ENCODE measurements at places on chromosomes 7 and 10.

DNA sequence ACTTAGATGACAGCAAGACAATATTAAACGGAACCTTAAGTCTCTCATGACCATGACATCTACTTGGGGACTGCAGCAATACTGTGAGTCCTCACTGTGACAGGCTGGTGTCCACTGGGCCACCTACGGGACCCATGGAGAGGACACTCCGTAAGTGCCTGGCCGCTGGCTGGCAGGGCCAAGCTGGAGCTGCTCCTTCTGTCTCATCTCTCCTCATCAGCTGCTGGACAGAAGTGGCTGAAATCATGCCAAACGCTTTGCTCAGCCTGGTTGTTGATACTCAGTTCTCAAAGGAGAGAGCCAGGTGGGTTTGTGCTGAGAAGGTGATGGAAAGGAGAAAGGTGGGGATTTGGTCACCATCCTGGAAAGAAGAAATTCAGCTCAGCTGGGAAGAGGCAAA is 33.3 kb downstream of the AFAP1L2 start:
- no peak for DNase-seq

DNA sequence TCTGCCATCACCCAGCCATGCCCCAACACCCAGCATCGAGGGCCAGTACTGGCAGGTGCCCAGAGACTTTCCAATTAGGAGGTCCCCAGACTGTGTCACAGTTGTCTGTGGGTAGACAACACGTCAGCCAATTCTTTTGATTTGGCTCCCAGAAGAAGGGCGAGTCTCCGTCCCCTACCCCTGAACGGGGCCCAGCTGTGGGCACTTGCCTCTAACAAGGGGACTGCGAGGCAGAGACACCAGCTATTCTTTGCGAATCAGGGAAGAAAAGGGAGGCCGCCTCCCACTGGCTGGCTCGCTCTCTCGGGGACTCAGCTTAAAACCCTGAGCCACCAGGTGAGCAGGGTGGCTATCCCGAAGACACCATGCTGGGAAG is 167.3 kb downstream of the USP6NL start:
- no peak for DNase-seq

GRCh38 chr10:28810057-28810870 is 132.9 kb downstream of the BAMBI start:
- DNase-seq = no peak

DNA sequence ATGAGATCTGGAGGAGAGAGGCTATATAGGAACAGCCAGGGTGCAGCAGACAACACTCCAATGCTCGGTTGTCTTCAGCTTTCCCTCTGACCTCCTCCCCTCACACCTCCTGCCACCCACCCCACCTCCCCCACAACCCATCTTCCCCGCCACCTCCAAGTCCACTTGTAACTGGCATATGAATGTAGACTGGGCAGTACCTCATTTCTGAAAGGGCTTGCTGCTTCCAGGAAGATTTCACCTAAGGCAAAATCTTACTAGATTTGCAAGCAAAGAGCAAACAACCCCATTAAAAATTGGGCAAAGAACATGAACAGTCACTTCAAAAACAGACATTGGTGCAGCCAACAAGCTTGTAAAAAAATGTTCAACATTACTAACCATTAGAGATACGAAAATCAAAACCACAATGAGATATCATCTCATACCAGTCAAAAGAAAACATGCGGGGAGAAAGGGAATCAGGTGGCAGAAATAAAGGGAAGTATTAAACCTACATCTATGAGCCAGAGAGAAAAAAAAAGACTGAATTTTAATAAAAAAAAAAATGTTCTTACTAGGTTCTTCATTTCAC is 164.6 kb upstream of the C1GALT1 start:
- no peak for DNase-seq

- no peak for DNase-seq
These were observed 48.5 kb upstream of the KCNMA1 start for GRCh38 chr10:77686096-77686495.
